C1 segment of cervical spinal cord (tissue), 14 donors: ENCODE measurements at places on chromosomes 2 and 18.

- DNase-seq = no peak
Observed at GRCh38 chr2:30084915-30085314, 61.9 kb upstream of the YPEL5 start.

DNA sequence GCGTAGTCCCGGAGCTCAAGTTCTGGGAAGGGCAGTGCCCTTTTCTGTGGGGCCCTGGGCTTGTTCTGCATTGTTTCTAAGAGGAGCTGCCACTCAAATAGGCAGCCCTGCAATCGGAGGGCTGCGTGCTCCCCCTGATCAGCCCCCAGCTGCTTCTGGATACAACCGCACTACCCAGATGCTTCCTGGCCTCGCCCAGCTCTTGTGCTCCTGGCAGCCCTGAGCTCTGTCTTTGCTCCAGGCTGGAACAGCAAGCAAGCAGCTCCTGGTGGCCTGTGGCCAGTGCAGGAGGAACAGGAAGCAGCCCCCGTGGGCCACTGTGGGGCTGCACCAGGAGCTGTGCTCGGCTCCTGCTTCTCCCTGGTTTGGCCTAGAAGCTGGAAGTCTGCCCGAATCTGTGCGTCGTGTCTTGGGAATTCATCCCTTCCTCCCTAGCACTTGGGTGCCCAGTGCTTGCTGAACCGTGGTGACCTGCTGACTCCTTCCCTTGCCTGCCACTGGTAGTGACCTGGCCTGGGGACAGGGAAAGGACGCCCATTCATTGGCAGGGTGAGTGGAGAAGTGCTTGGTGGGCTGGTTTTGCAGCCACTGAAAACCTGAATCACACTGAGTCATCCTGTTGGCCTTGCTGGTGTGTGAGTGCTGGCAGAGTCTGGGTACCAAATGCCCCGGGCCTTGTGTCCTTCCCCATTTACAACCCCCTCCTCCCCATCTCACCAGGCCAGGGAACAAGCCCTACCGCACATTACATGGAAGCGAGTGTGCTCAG lies 27.3 kb upstream of the NTSR2 start:
- peak; percentile 60 for DNase-seq

GRCh38 chr2:224377751-224378700 lies 23.9 kb downstream of the FAM124B start:
- no peak for DNase-seq

DNA sequence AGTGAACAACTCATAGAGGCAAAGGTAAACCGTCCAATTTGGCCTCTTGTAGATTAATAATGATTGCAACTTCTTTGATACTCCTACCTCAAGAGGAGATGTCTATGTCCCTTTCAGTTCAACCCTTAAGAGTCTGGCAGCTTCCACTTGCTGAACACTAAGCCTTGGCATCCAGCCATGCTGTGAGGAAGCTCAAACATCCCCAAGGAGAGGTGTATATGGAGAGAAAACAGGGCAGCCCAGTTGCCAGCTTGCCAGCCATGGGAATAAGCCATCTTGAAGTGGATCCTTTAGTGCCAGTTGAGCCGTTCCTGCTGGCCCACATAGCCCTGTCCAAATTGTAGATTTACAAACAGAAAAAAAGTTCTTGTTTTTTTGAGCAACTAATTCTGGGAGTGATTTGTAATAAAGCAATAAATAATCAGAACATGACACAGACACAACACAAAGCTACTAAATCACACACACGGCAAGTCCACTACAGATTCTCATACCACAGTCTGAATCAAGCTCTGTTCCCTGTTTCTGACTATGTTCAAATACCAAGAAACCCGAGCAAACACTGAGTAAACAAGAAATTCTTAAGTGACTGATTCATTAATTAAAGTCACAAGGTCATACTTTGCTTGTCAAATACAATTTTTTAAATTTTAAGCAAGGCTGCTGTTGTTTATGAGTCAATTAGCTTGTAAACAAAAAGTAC lies 96.1 kb downstream of the PID1 start:
- DNase-seq = no peak

GRCh38 chr2:67612576-67613042 lies 215.5 kb downstream of the ETAA1 start:
- DNase-seq = no peak

DNA sequence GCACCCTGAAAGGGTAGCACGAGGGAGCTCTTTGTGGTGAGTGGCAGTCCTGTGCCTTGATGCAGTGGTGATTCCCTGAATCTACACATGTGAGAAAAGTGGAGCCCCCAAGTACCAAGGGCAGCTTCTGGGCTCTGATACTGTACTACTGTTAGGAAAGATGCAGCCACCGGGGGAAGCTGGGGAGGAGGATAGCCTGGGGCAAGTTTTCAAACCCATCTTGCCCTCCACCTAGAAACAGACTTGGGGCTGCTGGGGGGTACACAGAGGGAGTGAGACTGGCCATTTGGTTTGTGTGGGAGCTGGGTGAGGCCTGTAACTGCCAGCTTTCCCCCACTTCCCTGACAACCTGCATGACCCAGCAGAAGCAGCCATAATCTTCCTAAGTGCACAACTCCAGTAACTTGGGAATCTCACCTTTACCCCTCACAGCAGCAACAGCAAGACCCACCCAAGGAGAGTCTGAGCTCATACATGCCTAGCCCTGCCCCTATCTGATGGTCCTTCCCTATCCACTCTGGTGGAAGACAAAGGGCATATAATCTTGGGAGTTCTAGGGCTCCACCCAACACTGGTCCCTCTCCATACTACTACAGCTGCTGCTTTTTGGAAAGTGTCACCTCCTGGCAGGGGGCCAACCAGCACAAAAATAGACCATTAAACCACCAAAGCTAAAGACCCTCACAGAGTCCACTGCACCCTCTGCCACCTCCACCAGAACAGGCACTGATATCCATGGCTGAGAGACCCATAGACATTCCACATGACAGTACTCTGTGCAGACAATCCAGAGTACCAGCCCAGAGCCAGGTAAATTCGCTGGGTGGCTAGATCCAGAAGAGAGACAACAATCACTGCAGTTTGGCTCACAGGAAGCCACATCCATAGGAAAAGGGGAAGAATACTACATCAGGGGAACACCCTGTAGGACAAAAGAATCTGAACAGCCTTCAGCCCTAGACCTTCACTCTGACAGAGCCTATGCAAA lies 8.2 kb downstream of the MALL start:
- DNase-seq = no peak

DNA sequence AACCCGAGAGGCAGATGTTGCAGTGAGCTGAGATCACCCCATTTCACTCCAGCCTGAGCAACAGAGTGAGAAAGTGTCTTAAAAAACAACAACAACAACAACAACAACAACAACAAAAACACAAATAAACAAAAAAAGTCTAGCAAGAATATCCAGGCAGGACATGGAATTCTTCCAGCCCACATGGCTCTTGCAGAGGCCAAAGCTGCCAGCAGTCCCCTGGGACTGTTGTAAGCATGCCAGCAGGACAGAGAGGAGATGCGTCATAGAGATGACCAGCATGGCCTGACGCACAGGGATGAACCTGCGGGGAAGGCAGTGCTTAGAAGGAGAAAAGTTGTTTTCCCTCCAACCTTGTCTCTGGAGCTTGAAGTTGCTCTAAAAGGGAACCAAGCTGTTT lies 182.3 kb upstream of the PGAP1 start:
- no peak for DNase-seq

DNA sequence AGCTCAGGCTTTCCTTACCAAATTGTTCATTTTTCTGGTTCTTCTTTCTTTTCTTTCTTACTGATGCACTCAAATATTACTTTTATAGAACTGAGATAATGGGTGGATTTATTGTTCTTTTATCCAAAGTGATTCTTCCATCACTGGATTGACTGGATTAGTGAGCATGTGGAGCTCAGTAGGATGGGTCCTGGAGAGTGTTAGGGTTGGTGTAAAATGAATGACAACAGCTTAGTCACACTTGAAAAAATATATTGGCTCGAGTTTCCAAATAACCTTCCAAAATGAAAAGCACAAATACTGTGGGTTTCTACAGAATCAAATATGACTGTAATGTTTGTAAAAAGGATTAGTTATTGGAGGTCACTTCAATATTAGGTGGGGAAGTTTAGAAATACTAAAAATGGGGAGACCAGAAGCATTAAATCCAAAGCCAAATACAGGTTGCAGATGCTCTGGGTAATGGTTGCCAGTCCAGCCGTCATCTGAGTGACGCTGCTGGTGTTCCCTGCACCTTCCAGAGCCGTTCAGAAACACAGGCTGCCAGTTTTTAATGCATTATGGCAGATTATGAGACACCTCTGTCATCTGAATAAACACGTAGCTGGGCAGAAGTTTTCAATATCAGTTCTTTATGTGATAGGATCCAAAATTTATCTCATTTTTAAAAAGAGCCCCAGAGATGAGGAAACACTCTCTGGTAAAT lies 294.8 kb upstream of the NRP2 start:
- no peak for DNase-seq

DNA sequence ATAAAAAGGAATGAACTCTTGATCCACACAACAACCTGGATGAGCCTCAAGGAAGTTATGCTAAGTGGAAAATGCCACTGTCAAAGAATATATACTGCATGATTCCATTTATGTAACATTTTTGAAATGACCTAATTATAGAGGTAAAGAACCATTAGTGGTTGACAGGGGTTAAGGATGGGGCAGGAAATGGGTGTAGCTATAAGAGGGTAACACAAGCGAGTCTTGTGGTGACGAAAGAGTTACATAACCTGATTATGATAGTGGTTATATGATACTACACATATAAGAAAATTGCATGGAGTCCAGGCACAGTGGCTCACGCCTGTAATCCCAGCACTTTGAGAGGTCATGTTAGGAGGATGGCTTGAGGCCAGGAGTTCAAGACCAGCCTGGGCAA lies 346.6 kb upstream of the PKDCC start:
- no peak for DNase-seq

GRCh38 chr18:47341678-47342077 lies 90.2 kb upstream of the SKOR2 start:
- DNase-seq = no peak
